ENCODE measurements at places on chromosomes 2 and 18. TPM values are rescaled to one million over a fixed set of nuclear protein-coding genes. Genes with fewer than 3 reads are reported as not detected.

The WDFY1 gene
- total RNA-seq, result 156 TPM

The SNRPD1 gene
- total RNA-seq, result 9.2 TPM

The TFPI gene
- total RNA-seq, result 111 TPM

DNA sequence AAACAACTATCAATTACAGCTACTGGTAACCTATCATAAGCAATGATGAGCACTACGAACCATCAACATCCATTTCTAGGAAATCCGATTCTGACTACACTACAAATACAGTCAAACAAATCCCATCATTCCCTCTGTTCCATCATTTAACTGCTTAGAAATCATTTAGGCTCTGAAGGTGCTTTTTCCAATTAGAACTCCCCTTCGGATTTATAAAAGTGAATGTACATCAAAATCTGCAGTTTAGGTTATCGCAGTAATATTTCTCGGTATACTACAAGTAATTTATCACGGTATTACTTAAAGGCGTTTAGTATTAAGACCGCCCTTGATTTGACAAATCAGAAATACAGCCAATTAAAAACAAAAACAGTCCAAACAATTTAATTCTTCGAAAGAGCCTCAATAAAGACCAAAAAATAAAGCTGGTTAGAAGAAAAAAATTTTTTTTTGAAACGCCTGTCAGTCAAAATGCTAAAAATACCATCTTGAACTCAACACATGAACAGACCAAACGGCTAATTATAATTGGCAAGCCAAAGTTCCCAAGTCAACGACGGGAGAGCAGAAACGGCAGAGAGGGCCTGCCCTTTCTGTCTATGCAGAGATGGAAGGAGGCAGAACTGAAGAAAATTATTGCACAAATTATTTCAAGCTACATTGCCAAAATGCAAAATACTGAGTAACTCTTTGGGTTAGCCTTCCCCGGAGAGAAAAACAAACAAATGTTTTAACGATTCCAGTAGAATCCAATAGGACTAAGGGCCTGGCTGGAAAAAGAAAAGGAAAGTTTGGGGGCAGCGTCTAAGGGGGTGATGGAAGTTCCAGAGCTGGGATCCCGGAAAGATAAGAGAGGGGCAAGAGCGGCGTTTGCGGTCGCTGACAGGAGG lies 1.2 kb downstream of the VPS54 start:
- peak overlapping the region; percentile 67 for H3K4me3 ChIP-seq
- peaks cover 3% of the 10 kb centered on the region for H3K4me1 ChIP-seq
- no peaks in the 10 kb centered on the region for H3K36me3 ChIP-seq
- DNase-seq, result peak; percentile 34
- no peaks in the 10 kb centered on the region for H3K27me3 ChIP-seq
- H3K27ac ChIP-seq, result peak overlapping the region; percentile 92

- DNase-seq, result no peak
- no peak overlapping the region for H3K4me3 ChIP-seq
- no peak overlapping the region for H3K27ac ChIP-seq
Measured at GRCh38 chr2:72363406-72363805, 215.7 kb upstream of the CYP26B1 start.

Measured in fibroblast of lung (primary cell).